Aorta (tissue), 5 donors: ENCODE measurements at places on chromosomes 5 and 9. TPM values are rescaled to one million over a fixed set of nuclear protein-coding genes. Genes with fewer than 3 reads are reported as not detected.

PCDHA5 gene
- total RNA-seq = 0.24 TPM

DNA sequence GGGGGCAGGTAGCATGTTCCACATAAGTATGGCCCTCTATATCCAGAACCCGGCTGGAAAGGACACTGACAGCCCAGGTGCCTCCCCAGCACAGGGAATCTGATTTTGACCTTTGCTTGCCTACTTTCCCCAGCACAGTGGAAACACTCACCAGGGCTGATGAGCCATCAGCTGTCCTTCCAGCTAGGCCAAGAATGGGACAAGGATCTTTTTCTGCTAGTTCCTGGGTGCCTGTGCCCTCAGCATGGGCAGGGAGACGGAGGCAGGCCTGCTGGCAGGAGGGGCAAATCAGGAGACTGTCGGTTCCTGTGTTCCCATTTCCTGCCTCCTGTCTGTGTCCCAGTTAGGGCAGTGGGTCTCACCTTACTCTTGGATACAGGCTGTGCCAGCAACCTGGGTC, 1.1 kb downstream of the CYFIP2 start:
- DNase-seq = no peak

- DNase-seq = no peak
These were observed 60.6 kb downstream of the SLC1A3 start for GRCh38 chr5:36666986-36667385.

EEIG1 gene
- 41.4 TPM for total RNA-seq

TLN1 gene
- total RNA-seq = 735 TPM

- no peak for DNase-seq
These were observed 225.7 kb upstream of the DMRT1 start for GRCh38 chr9:615756-616155.

DNA sequence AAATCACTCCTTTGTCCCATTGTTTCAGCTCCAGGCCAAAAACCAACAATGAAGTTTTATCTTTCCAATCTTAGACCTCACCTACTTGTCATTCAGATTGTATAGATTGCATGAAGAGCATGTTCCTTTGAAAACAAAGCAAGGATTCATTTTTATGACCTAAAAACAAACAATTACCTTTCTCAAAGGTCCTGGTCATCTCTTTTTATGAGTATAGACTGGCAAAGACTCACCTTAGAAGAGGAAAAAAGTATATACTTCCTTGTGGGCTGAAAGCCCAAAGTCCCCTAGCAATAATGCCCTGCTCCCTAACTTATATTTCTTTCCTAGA, 28.4 kb upstream of the TLE1 start:
- no peak for DNase-seq

DNA sequence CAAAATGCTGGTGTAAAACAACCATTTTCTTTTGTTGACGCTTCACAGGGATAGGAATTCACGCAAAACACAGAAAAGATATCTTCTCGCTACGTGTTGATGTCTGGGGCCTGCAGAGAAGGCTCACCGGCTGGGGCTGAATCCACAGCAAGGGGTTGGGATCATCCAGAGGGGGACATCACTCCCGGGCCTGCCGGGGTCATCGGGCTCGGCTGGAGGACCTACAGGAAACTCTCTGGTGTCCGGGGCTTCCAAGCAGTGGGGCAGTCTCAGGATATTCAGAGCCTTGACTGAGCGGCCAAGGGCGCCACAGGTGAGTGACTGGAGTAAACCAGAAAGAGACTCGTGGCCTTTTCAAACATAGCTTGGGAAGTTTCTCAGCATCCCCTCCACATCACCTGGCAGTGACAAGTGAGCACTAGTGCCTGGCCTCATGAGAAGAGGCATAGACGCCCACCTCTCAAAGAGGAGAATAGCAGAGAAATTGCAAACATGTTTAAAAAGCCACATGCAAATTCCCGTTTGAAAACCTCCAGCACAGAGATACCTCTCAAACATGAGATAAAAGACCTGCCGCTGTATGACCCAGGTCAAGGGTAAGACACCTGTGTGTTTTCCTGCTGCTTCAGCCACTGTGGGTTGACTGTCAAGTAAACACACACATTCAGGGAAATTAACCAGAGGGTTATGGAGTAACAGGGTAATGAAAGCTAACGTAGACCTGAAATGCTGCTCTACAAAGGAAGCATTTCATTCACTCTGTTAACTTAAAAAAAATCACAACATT, 50.8 kb upstream of the SIMC1 start:
- DNase-seq = no peak

DNA sequence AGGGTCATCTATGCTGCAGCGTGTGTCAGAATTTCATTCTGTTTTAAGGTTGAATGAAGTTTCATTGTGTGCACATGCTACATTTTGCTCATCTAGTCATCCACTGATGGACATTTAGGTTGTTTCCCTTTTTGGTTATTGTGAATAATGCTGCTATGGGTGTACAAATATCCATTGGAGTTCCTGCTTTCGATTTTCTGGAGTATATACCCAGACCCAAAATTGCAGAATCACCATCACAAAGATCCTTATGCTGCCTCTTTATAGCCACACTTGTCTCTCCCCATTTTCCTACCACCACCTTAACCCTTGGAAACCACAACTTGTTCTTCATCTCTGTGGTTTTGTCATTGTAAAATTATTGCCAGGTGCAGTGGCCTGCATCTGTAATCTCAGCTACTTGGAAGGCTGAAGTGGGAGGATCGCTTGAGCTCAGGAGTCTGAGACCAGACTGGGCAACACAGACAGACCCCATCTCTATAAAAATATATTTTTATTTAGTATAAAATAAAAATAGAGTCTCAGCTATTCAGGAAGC, 166.2 kb downstream of the HSD17B3 start:
- no peak for DNase-seq

DNA sequence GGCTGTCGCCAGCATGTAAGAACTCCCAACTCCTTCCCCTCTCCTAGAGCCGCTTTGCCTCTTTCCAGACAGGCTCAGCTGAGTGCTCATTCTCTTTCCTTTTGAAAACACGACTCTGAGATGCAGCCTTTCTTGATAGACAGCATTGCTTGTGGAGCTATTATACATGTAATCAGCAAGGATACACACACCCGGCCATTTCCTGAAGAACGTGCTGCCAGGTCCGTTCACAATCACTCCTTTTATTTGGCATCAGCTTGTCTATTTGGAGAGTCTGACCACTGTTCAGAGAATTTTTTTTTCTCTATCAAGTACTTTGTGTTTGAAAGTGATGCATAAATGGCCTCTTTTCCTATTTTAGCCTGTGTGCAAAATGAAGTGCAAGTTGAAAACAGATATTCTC, 328.7 kb downstream of the MARCHF11 start:
- DNase-seq = no peak

- DNase-seq = no peak
These were observed 36.3 kb downstream of the CXXC5 start for GRCh38 chr5:139684350-139684880.

DNA sequence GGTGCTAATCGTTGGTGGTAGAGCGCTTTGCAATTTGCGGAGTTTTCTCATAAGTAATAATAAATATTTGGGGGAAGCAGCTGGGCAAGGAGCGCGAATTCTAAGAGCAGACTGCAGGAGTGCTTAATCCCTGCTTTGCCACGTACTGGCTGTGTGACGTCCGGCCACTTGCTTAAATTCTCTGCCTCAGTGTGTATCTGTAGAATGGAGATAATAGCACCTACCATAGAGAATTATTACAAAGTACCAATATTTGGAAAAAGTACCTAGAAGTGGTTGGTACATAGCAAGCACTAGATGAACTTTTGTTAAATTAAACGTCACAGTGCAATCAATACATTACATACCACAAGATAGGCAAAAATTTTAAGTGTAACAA, 598 bp upstream of the TMED7 start:
- DNase-seq = no peak

SLC36A2 gene
- not detected for total RNA-seq

DNA sequence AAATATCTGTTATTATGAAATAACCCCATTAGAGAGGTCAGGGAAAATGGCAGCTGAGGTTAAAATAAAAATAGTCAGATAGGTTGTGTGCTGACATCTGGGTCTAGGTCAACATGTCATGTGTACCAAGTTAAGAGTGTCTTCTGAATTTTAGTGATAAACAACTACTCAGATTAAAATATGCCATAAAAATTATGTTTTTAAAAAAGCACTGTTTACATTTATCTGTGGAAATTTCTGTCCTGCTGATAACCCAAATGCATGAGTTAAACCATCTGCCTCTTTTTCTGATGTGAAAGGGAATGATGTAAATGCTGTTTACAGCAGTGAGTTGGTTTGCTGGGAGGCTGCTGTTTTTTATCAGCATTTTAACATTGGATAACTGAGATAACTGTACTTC, 361.2 kb upstream of the TARS1 start:
- no peak for DNase-seq

CENPH gene
- total RNA-seq = 2.3 TPM

GRCh38 chr5:18220631-18221030, 586.4 kb downstream of the TAF11L14 start:
- no peak for DNase-seq

SCGB3A2 gene
- total RNA-seq = not detected

- no peak for DNase-seq
These were observed 188.3 kb upstream of the NMUR2 start for GRCh38 chr5:152593388-152593787.

PDGFRB gene
- total RNA-seq = 360 TPM

BRINP1 gene
- total RNA-seq = 0.23 TPM

DNA sequence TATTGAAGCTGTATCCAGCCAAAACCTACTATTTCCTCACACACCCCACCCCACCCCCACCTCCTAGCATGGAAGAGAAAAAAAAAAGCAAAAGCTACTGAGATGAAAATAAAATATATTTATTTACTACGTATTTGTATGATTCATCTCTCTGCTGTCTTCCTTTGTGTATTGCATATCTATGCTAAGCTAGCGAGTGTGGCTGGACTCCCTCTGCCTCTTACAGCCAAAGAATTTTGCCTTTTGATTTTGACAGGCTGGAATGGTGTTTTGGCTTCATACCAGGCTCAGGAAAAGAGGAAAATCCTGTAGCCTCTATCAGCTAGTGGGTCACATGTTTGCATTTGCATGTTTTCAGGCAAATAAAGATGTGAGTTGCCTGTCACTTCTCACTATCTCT, 2.2 kb downstream of the ABLIM3 start:
- no peak for DNase-seq

- DNase-seq = peak; percentile 85
These were observed 121.3 kb downstream of the DAB2IP start for GRCh38 chr9:121772600-121773285.

- DNase-seq = no peak
These were observed 106.6 kb upstream of the PITX1 start for GRCh38 chr5:135140446-135141204.

DNA sequence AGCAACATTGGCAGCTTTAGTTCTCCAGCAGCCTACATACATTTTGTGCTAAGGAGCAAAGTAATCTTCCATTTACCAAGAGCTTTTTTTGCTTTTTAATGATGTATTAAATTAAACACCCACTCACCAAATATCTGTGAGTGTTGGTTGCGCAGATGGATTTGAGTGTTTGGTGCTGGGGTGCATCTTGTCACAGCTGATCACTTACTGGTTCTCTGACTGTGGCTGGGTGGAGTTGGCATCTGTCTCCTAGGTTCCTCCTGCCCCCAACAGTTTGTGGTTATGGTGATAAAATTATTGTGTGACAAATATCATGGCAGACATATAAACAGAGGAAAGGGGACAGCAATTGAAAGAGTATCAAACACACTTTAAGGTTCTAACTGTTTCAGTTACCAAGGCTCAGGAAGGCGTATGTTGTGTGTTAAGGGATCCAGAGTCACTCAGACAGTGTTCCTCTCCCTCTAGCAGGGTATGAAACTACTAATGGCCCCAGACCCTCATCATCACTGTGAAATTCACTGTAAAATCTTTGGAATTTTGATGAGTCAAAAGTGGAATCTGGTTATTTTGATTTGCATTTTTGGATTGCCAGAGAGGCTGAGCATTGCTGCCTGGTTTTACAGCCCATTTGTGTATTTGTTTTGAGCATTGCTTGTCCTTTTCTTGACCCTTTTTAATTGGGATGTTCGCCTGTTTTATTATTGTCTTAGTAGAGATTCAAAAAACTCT, 81.7 kb downstream of the PDE8B start:
- no peak for DNase-seq

DNA sequence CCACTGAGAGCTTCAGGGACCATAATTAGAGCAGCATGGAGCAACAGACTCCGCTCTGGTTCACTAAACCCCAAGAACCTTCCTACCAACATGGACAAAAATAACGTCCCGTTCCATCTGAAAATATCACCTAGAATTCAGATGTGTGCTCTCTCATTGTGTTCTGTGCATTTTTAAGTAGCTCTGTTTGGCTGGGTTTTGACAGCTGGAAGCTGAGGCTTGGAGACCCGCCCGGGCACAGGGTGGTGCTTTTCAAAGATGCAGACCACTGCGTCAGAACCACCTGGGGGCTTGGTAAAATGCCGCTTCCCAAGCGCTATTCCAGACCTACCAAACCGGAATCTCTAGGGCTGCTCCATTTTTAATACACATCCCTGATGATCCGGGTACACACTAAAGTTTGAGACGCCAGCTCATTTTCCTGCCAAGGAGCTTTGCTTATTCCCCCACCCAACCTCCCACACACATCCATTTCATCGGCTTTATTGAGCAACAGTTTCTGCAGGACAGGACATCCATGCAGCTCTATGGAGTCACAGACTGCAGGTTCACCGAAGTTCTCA, 104.8 kb downstream of the GABBR2 start:
- no peak for DNase-seq

- peak; percentile 71 for DNase-seq
These were observed 77.5 kb upstream of the IFNE start for GRCh38 chr9:21559402-21560280.

TAS2R1 gene
- not detected for total RNA-seq

MCIDAS gene
- not detected for total RNA-seq

SLC34A3 gene
- not detected for total RNA-seq

GRCh38 chr9:86252870-86253269, 6.6 kb downstream of the C9orf153 start:
- DNase-seq = no peak

CCDC192 gene
- total RNA-seq = not detected

DNA sequence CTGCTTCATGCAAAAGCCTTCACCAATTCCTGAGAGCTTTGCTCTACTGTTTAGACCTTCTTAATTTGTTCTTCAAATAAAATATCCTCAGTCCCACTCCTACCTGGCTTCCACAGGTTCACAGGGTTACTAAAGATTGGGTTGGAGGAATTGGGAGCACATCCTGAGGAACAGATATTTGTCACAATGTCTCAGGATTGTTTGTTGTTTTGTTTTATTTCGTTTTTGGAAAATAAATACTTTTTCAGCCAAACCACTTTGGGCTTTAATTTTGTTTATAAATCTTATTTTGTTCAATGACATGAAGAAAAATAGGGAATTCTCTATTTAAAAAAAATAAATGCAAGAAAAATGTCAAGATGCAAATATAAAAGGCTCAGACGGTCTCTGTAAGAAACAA, 249.0 kb downstream of the MEF2C start:
- no peak for DNase-seq

SLC46A2 gene
- total RNA-seq = 0.18 TPM

DNA sequence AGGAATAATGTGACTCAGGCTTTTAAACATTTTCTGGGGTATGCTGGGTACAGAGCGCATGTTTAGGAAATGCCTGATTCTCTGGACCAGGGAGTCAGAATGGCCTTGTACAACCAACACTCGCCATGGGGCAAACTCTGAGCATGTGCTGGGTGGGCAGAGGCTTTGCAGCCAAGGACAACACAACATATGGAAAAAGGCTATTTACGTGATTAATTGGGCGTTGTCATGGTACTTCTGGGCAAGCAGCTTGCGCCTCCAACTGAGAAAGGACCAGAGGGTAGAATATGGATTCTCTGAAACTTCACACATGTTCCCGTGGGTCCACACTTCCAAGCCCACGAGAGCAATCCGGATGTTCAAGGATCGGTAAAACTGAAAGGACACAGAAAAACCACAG, 49.1 kb downstream of the NIPAL4 start:
- DNase-seq = no peak

GRCh38 chr9:92650839-92651621, 18.9 kb downstream of the IPPK start:
- DNase-seq = peak; percentile 63
